ENCODE measurements at places on chromosomes 16 and 17.

DNA sequence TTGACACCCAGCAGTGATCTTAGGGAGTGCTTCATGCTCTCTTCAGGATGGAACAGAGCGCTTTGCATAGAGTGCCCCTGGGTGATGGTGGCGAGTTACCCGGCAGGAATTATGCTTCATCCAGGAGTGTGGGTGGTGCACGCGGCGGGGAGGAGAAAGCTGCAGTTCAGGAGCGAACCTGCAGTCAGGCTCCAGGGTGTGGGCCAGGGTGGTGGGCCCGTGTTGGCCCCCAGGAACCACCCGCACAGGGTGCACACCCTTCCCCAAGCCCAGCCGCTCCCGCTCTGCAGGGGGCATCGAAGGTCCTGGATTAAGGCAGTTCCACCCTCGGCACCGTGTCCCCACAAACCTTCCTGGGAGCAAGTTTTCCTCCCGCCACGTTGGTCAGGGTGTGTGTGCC is 3.9 kb downstream of the RAB40C start:
- peaks cover 22% of the 10 kb centered on the region for H3K4me1 ChIP-seq
- no peak for DNase-seq
- no peaks in the 10 kb centered on the region for H3K27me3 ChIP-seq
- H3K36me3 ChIP-seq = peaks cover 11% of the 10 kb centered on the region
- no peak overlapping the region for H3K27ac ChIP-seq

GRCh38 chr16:66364117-66364958 is 2.2 kb upstream of the CDH5 start:
- H3K36me3 ChIP-seq = no peaks in the 10 kb centered on the region
- H3K27me3 ChIP-seq = peaks cover 68% of the 10 kb centered on the region
- H3K4me1 ChIP-seq = peaks cover 14% of the 10 kb centered on the region
- no peak for DNase-seq

- no peak for DNase-seq
- H3K27ac ChIP-seq = no peak overlapping the region
- H3K4me3 ChIP-seq = no peak overlapping the region
- H3K36me3 ChIP-seq = peaks cover 12% of the 10 kb centered on the region
Observed at GRCh38 chr17:1286379-1287106, 7.1 kb downstream of the TRARG1 start.

GRCh38 chr17:62045517-62045916 is 19.6 kb downstream of the MED13 start:
- DNase-seq = no peak
- peaks cover 9% of the 10 kb centered on the region for H3K4me1 ChIP-seq
- no peaks in the 10 kb centered on the region for H3K27me3 ChIP-seq

DNA sequence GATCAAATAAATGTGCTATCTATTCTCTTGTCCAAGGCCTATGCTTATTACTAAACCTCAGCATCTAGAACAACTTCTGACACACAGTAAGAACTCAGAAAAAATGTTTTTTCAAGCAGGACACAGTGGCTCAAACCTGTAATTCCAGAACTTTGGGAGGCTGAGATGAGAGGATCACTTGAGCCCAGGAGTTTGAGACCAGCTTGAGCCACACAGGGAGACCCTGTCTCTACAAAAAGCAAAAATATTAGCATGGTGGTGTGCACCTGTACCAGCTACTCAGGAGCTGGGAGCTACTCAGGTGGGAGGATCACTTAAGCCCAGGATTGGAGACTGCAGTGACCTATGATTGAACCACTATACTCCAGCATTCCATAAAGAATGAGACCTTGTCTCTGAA is 32.5 kb downstream of the USP32 start:
- no peak overlapping the region for H3K27ac ChIP-seq
- no peak overlapping the region for H3K4me3 ChIP-seq
- DNase-seq = no peak
- H3K4me1 ChIP-seq = peaks cover 18% of the 10 kb centered on the region
- H3K27me3 ChIP-seq = no peaks in the 10 kb centered on the region
- H3K36me3 ChIP-seq = no peaks in the 10 kb centered on the region

GRCh38 chr17:75576661-75577060 is 10.9 kb upstream of the MYO15B start:
- H3K4me1 ChIP-seq = peaks cover 8% of the 10 kb centered on the region
- no peak overlapping the region for H3K4me3 ChIP-seq

- H3K4me1 ChIP-seq = peaks cover 8% of the 10 kb centered on the region
- DNase-seq = no peak
- no peak overlapping the region for H3K27ac ChIP-seq
- peaks cover 88% of the 10 kb centered on the region for H3K27me3 ChIP-seq
- H3K36me3 ChIP-seq = no peaks in the 10 kb centered on the region
Observed at GRCh38 chr16:21279501-21279900, 1.4 kb upstream of the CRYM start.

DNA sequence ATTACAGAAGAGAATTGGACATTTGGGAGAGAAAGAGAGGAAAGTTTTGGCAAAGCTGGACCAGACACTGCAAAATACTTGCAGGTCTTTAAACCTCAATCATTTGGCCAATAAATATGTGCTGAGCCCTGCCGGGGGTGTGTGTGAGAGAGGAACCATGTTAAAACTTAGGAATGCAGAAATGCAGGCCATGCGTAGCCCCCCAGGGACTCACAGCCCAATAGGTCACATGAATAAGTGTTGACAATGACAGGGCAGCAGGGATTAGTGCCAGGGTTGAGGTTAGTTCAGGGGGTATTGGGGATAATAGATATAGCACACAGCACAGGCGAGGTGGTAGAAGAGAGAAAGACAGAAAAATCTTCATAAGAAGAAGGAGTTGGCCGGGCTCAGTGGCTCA is 113.3 kb upstream of the ADAMTS18 start:
- H3K27me3 ChIP-seq = no peaks in the 10 kb centered on the region
- H3K36me3 ChIP-seq = no peaks in the 10 kb centered on the region
- DNase-seq = no peak
- H3K27ac ChIP-seq = no peak overlapping the region
- H3K4me3 ChIP-seq = no peak overlapping the region
- H3K4me1 ChIP-seq = no peaks in the 10 kb centered on the region

GRCh38 chr16:84446084-84446483 is 58.4 kb downstream of the MEAK7 start:
- peaks cover 46% of the 10 kb centered on the region for H3K27me3 ChIP-seq
- no peaks in the 10 kb centered on the region for H3K4me1 ChIP-seq
- H3K36me3 ChIP-seq = no peaks in the 10 kb centered on the region
- H3K4me3 ChIP-seq = no peak overlapping the region
